ENCODE measurements at places on chromosomes 7 and 10.

- no peak for DNase-seq
These were observed 168.0 kb downstream of the ARHGAP12 start for GRCh38 chr10:31760674-31761081.

DNA sequence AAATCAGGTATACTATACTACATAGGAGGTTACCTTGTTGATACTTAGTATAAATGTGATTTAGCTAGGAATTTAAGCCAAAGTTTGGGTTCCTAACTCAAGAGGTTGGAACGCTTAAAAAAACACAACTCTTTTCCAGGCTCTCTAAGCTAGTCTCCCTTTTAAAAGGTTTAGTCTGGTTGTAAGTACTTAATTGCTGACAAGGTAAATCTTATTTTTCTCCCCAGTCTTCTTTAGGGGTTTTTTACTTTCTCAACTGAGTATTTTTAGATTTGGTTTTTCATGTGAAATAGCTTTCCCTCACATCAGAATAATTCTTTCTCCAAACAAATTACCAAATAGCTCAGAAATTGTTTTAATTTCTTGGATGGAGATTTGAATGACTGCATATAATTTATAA, 20.8 kb upstream of the CTTNBP2 start:
- DNase-seq, result no peak

DNA sequence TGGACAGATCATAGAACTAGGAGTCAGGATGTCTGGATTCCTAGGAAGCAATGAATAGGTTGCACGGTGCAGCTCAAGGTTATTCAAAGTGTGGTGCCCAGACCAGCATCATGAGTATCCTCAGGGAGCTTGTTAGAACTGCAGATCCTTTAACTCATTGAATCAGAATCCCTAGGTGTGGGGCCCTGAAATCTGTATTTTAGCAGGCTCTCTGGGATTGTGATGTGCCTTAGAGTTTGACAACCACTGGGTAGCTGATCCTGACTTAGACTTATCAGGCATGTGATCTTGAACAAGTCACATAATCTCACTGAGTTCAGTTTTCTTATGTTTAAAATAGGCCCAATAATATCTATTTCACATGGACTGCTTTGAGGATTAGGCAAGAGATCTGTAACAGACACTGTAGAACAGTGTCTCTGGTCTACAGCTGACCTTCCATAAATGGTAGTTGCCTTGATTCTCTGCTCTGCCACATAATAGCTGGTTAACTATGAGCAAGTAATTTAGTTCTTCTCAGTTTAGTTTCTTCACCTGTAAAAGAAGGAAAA, 46.4 kb upstream of the ATRNL1 start:
- no peak for DNase-seq

DNA sequence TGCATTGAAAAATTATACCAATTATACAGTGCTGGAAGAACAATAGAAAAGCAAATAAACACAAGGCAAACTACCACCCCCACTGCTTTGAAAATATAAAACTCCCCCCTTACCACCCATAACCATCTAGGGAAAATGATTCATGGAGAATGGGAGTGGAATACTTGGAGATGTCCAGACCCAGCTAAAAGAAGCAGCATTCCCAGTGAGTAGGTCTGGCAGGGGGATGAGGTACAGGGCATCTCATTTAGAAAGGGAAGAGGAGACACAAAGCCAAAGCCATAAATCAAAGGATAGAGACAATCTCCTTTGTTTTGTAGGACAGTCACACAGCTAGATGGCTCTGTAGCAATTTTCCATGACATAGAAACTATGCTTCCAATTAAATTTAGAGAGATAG, 36.0 kb upstream of the DGKI start:
- no peak for DNase-seq
